HT-29 (cell line): ENCODE measurements at places on chromosomes 1 and 21. TPM values are rescaled to one million over a fixed set of nuclear protein-coding genes. Genes with fewer than 3 reads are reported as not detected.

GRCh38 chr1:15788624-15789301 lies 18.7 kb downstream of the UQCRHL start:
- no peak for DNase-seq

- no peak for DNase-seq
Measured at GRCh38 chr1:14849038-14849437, 250.6 kb downstream of the KAZN start.

- no peak for DNase-seq
Measured at GRCh38 chr1:165494949-165495857, 48.6 kb upstream of the LRRC52 start.

DNA sequence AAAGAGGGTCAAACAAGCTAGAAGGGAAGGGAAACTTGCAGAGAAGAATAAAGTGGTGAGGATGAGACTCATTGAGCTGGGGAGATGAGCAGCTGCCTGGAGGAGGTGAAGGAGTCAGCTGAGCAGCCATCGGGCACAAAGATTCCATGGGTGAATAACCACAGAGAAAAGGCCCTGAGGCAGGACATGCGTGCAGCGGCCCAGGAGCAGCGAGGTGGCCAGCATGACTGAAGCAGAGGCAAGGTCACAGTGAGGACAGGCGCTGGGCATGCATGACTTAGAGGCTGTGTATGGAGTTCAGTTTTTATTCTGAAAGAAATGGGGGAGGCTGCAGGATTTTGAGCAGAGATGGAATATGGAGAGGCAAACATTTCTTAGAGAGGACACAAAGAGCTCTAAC lies 24.9 kb downstream of the OLFML2B start:
- DNase-seq, result no peak

DNA sequence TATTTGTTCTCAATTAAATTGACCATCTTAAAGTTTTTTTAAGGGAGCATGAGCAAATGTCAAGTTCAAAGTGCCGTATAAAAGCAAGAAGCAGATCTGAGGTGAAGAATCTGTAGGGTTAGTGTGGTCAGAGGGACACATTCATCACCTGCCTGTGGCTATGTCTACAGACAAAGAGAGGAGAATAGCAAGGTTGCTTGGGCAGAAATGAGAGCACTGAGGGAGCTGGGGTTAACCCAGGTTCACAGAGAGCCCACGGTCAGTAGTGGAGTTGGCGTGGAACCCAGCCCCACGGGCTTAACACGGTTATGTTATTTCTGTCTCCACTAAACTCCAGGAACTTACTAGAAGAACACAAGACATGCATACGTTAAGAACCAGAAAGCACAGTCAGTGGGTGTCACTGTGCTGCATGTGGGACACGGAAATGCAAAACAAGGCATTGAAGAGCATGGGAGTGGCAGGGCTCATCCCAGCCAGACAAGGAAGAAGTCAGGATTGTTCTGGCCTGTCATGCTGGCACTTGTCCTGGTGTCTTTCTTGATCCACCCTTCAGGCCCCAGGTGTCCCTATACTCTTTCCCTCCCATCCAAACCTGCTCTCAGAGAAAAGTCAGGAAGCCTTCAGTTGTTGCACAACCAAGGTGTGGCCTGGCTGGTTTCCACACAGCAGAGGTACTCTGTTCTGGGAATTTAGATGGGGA lies 95.5 kb upstream of the IVNS1ABP start:
- DNase-seq, result peak; percentile 47

DNA sequence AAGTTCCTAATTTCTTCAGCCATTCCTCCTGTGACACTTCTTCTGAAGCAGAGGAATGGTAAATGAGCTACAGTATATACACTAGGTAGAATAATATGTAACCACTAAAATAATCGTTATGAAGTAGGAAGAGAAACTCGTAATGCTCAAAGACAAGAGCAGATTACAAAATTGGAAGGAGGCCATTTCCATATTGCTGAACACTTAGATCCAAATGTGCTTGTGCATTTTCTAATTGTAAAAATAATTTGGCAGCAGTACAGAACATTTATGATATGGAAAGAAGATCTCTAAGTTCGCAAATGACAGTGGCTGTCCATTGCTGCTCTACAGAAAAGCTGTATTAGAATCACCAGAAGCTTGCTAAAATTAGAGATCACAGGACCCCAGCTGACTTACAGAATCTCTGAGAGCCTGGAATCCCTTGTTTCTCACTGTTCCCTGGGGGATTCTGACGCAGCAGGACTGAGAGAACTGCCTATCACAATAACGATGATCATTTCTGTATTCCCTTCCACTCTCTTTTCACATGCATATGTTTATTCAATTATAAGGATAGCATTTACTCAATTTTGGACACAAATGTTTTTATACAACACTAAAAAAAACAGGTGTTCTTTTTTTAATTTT lies 242.1 kb downstream of the OMA1 start:
- DNase-seq, result no peak

DNA sequence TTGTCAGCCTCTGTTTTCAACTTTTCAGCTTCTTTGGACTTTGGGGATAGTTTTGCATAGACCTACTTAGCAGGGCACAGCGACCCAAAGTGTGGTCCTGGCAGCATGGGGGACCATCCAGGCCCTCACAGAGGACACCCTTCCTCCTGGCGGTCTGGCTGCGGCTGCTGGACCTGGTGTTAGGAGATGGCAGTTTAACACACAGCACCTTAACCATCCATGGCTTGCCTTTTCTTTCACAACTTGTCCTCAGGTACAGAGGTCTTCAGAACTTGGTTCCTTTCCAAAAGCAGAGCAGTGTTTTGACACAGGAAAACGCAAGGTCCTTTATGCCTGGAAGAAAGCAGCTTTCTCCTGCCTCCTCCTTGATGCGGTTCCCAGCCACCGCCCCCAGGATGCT lies 68.1 kb downstream of the RHOU start:
- DNase-seq, result no peak

GRCh38 chr1:18738126-18738525 lies 107.5 kb downstream of the PAX7 start:
- DNase-seq, result no peak

- no peak for DNase-seq
Measured at GRCh38 chr1:7095343-7095964, 310.2 kb downstream of the CAMTA1 start.

DNA sequence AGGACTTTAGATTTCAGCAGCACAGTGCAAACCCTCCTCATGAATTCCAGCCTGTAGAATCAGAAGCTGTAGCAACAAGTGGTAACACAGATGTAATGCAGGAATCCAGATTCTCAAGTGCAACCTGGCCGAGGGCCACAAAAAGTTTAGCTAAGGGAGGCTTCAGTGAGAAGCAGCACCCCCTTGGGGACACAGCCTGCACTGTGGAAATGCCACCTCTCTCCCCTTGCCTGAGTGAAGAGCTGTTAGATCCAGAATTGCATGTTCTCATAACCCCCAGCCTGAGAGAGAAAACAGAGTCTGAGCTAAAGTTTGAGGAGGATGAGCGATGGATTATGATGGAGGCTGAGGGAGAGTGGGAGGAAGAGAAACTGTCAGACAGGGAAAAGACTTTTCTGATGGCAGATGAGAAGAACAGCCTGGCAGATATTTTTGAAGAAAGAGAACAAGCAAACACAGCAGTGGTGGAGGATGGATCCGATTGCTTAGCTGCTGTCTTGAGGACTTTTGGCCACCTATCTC lies 80.5 kb upstream of the BMP8A start:
- DNase-seq, result peak; percentile 93

NES gene
- total RNA-seq, result 0.31 and 0.44 TPM in 2 replicates

UBE2U gene
- total RNA-seq, result not detected in 2 replicates

IL10 gene
- total RNA-seq, result not detected in 2 replicates

CFAP57 gene
- total RNA-seq, result 0.38 and 0.99 TPM in 2 replicates

RORC gene
- total RNA-seq, result 0.33 and 1.1 TPM in 2 replicates

CFHR3 gene
- total RNA-seq, result 0.31 and 0.55 TPM in 2 replicates

LDLRAD2 gene
- 0.16 and 0.56 TPM in 2 replicates for total RNA-seq

KCNN3 gene
- total RNA-seq, result not detected in 2 replicates

LCE3D gene
- total RNA-seq, result not detected in 2 replicates
